ENCODE measurements at places on chromosomes 16 and 17.

- DNase-seq, result no peak
These were observed 51.2 kb upstream of the MED9 start for GRCh38 chr17:17425591-17425990.

- no peak for DNase-seq
These were observed 52.2 kb downstream of the ZDHHC7 start for GRCh38 chr16:84959045-84959576.

GRCh38 chr16:88983165-88983564 lies 6.2 kb upstream of the CBFA2T3 start:
- DNase-seq, result no peak

- DNase-seq, result no peak
These were observed 15.8 kb upstream of the EXOSC6 start for GRCh38 chr16:70267516-70267915.

- no peak for DNase-seq
These were observed 24.2 kb downstream of the FAM20A start for GRCh38 chr17:68576811-68577496.

- no peak for DNase-seq
These were observed 55.8 kb downstream of the PLCG2 start for GRCh38 chr16:81834868-81835267.

- DNase-seq, result no peak
These were observed 152.0 kb downstream of the KCNJ12 start for GRCh38 chr17:21528031-21528695.

DNA sequence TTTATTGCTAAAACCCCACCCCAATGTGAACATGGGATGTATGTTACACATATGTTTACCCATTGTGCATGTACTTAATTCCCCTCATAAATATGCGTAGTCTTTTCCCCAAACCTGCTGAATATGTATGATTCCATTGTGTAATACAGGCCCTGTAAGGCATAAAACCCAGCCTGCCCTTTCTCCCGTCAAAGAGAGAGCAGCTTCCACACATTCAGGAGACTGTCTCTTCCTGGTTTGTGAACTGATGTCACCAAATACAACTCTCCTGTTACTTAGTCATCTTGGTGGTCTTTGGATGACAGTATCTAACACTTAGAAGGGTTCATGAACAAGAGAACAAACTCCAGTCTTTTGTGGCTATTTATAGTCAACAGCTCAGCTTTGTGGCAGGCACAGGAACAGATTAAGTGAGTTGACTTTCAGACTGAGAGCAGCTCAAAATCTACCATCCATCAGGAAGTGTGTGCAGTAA lies 24.7 kb upstream of the TMC7 start:
- DNase-seq, result no peak

- no peak for DNase-seq
These were observed 21.2 kb downstream of the SOCS3 start for GRCh38 chr17:78338486-78339259.

DNA sequence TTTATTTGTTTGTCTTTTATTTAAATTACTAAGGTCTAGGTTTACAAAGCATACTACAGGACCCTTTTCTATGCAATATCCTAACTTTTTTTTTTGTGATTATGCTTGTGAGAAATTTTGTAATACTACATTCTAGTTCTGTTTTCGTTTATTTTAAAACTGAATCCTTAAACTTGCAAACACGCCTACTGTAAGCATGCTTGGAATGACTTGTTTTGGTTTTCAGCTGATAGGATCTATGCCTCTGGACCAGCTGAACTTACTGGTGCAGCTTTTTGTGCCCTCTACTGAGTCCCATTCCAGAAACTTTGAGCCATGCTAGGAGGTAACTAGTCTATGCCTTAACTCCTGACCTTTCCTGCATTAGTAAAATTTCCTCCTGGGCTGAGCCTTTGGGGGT lies 6.0 kb downstream of the PDP2 start:
- DNase-seq, result no peak

DNA sequence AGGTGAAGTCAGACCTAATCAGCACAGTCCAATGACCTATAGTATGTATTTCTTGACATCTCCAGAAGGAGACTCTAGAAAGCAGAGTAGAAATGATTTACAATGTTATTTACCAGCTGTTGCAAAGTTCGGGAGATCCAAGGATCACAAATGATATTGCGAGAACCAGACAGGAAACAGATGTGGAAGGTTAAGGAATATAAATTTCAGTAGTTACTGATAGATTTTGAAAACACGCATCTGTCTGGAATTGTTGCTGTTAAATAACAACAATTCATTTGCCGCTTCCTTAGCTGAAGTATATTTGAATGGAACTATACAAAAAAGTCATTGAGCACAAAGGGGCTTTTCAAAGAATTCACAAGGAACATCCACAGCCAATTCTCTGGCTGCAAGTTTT lies 72.0 kb downstream of the STXBP4 start:
- DNase-seq, result no peak

DNA sequence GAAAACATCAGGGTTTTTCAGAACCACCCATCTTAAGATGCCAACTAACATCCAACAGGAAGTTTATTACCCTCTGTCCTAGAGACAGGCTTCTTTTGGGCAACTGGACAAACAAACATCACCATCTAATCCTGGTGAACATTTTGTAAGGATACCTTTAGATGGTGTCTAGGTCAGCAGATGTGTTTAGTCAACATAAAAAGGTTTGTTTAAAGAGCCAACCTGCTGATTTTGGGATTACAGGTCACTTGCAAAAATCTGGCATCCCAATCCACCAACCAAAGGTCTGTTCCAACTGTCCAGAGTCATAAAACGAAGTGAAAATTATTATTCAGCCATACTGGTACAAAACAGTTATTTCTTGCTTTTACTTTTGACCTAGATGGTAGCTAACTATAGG lies 145.2 kb upstream of the C17orf78 start:
- no peak for DNase-seq

- no peak for DNase-seq
These were observed 26.0 kb upstream of the IRX6 start for GRCh38 chr16:55297910-55298479.

GRCh38 chr16:81632392-81633146 lies 146.5 kb upstream of the PLCG2 start:
- peak; percentile 47 for DNase-seq

GRCh38 chr17:2406903-2407790 lies 6.3 kb upstream of the MNT start:
- no peak for DNase-seq

DNA sequence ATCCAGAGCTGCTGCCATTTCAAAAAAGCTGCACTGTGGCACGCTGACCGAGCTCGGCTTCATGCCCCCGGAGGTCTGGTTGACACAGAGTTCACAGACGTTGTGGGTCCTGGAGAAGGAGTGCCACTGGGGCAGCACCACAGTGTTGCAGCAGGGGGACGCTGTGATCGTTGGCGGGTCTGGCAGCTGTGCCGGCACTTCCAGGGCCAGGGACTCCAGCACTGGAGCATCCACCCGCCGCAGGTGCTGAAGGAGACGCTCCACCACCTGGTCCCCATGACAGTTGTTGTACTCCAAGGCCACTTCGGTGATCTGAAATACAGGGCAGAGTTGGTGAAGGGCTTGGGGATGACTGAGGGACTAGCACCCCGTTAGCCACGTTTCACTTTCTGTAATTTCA lies 23.5 kb downstream of the SNN start:
- no peak for DNase-seq

DNA sequence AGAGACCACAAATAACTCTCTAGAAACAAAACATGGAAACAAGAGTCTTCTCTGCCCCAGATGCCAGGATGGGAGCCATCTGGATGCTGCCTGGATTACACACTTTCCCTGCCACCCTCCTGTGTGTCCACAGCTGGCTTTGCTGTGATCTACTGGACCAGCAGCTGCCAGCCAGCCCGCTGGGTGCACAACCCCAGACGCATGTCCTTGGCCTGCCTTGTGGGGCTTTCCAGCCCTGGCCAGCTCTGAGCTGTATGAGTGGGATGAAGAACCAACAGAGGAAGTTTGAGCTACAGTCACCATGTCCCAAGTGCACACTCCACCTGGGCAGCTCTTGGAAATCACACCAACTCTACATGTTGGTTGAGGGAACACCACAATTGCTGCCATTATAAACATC lies 57.0 kb upstream of the TNRC6C start:
- DNase-seq, result no peak

- DNase-seq, result no peak
These were observed 6.8 kb downstream of the ERN1 start for GRCh38 chr17:64123114-64123513.

GRCh38 chr16:951660-952301 lies 19.0 kb downstream of the LMF1 start:
- DNase-seq, result no peak

GRCh38 chr16:11372829-11373306 lies 27.6 kb downstream of the RMI2 start:
- no peak for DNase-seq

DNA sequence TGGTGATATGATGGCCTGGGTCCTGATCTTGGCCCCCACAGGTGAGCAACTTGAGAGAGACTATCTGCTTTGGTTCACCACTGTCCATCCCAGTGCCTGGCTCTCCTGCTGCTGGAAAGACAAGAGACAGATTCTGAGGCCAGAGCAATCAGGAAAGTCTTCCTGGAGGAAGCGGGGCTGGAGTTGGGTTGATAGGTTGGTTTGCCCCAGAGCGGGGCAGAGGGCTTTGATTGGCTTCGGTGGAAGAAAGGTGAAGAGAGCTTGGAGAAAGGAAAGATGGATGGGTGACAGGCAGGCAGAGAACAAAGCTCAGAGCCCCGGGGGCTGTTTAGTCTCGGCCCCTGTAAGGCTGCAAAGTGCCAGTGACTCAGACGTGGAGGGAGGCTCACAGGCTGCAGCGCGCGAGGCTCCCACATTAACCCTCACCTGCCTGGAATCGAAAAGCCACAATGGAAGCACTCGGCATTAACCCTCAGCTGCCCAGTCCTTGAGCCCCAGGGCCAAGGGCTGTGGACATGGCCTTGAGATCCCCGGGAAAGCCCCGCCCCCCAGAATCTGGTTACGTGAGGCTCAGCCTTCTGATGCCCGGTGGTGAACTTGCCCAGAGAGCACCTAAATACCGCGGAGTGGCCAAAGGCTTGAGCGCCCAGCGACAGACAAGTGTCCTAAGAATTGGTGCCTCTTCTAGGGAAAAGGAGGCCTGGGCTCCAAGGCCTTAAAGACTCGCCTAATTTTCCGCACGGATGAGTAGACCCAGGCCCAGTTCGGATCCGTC lies 996 bp upstream of the CPNE2 start:
- no peak for DNase-seq

DNA sequence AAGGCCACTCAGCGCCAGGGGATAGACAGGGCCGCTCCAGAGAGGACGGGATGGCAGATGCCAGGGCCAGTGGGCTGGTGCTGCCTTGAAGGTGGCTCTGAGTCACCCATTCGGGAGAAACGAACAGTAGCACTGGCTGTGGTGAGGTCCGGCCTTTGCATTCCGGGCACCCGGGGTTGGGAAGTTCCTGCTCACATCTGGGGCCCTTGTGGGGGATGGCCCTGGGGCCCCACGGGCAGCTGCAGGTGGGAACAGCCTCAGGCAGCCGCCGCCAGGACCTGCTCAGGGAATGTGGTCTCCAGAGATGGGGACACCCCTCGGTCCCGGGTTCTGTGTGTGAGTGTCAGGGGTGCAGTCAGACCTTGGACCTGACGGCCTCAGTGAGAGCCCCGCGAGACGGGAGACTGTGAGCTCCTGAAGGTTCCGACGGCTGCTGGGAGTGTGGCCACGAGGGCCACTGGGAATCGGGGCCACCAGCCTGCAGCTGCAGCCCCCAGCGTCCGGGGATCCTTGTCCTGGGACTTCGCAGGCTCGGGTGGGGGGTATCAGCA lies 1.4 kb downstream of the CBFA2T3 start:
- no peak for DNase-seq

GRCh38 chr16:57601801-57602478 lies 26.5 kb upstream of the ADGRG1 start:
- no peak for DNase-seq

DNA sequence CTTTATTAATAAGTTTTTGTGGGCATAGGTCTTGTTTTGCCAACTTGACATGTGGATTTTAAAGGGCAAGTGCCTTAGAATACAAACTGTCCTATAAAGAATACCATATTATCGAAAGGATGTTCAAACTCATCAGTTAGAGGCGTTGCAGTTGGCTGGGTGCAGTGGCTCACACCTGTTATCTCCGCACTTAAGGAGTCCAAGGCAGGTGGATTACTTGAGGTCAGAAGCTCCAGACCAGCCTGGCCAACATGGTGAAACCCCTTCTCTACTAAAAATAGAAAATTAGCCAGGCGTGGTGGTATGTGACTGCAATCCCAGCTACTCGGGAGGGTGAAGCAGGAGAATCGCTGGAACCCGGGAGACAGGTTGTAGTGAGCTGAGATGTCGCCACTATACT lies 472.0 kb downstream of the WWOX start:
- no peak for DNase-seq

DNA sequence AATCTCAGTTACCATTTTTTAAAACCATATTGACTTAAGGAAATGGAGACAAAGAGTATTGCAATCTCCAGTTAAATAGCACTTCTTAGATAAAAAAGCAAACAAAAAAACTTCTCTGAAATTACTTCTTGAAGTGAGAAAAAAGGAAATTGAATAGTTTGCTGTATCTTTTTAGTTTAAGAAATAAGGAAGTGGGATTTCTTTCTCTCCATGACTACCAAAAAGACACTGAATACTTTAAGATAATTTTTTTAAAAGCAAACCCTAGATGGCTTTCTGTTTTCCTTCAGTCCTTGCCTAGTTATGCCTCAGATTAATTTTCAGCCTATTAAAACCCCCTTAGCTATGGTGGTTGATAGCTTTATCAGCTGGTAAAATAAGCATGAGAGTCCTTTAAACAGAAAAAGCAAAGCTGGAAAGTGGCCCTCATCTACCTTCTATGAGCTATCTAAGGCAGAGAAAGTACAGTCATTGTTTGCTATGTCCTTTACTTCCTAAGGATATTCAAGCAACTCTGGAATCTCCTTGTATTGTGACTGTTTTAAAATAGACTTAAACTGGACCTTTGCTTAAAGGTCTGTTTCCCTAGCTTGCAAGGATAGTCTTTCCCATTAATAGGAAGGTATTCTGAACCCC lies 28.6 kb downstream of the TPPP3 start:
- no peak for DNase-seq

DNA sequence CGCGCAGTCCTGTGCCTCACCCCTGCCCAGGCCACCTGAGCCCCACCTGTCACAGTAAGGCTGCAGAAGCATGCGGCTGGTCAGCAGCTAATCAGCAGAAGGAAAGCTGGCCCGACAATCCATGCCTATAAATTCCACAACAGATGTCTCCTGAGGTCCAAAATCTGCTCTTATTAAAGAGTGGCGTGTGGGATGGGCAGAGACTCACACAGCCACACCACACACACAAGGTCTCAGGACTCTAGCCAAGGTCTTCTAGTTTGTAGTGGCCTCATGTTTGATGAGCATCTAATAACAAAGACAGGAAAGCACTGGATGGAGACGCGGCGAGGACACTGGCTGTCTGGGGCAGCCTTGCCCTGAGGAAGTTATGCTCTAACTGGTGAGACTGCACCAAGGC lies 55.9 kb downstream of the ANKRD11 start:
- DNase-seq, result no peak

DNA sequence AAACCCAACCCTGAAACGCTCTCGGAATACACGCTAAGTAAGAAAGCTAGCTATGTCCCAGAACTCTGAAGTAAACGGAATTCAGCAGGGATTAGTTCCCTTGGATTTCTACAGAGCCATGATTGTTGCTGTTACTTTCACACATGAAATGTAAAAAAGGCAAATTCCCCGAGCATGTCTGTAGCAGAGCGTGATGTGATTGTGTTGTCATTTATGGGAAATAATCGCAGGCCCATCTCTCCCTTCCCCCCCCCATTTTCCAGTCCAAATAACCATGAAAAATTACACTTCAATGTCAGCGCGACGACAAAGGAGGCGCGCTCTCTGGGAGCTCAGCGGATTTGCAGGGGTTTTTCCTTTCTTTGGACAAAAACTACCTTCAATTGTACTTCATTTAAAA lies 209.0 kb downstream of the ZFHX3 start:
- DNase-seq, result no peak

- no peak for DNase-seq
These were observed 15.8 kb upstream of the PRM1 start for GRCh38 chr16:11296706-11297491.

Data from stimulated activated CD4-positive, alpha-beta T cell treated with anti-CD3 and anti-CD28 coated beads, Interleukin-15, amount 100 ng/mL, for 1 hour (primary cell).